HuH-7 (cell line): ENCODE measurements at places on chromosomes 6 and 20.

DNA sequence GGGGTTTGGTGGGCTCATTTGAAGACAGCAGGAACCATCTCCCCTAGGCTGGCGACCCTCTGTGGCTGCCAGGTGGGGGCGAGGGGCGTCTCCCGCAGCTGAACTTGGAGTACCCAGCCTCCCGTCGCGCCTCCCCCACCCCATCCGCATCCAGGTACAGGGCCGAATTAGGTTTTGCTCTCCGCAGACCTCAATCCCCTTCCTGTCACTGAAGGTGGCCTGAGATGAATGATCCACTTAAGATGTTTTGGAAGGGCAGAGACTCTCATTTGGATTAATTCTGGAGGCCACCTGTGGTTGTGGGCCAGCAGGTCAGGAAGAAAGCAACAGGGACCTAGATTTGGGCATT, 493 bp downstream of the CD83 start:
- DNase-seq = no peak

DNA sequence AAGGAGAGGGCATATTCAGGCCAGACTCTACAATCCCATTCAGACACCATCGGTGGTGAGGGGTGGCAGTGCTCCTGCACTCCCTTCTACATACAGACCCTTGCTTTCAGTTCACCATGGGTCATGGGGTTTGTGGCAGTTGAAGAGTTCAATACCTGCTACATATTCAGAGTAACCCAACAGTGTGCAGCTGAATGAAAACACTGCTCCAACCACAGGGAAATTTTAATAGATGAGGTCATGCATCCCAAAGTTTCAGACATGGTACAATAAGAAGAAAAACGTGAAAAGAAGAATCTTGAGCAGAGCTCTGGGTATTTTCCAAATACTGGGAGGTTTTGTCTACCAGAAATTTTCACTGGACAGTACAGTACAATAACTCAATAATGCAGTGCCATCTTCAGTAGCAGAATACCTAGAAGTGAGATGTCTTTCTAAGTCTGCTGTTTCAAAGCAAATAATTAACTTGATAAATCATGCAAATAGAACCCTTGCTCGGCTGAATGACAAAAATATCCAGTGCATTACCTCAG, 162.1 kb downstream of the PTPRK start:
- no peak for DNase-seq

DNA sequence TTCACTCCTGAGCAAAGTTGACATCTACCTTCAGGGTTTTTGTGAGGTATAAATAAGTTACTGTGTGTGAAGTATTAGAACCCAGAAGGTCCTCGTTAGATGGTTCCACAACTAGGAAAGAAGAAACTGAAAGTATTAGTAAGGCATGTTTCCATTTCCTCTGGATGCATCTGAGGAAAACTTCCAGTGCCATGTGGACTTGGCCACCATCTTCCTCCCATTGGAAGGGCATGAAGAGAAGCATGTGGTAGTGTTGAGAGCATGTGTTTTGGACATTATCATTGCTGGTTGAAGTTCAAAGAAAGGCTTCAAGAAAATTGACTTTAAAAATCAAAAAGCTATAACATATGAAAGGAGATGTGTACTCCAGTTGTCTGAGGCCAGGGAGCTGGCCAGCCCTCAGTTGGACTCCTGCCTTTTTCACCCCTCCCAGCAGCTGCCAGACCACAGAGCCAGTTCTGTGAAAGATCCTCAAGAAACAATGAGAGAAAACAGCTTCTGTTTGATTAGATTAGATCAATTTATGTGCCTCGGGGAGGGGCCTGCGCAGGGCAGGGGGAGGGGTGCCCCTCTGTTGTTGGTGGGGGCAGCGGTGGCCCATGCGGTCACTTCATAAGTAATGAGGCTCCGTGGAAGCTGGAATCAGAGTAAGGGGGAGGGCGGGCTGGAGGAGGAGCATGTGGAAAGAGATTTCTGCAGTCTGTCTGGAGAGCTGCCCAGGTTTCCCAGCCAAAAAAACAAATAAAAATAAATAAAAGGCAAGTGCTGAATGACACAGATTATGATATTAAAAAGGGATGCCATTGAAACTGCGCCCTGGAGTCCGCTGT, 154.0 kb downstream of the JARID2 start:
- no peak for DNase-seq

- no peak for DNase-seq
Measured at GRCh38 chr20:39474879-39475278, 512.7 kb downstream of the DHX35 start.

GRCh38 chr6:65072500-65072899, 634.5 kb downstream of the EYS start:
- no peak for DNase-seq

DNA sequence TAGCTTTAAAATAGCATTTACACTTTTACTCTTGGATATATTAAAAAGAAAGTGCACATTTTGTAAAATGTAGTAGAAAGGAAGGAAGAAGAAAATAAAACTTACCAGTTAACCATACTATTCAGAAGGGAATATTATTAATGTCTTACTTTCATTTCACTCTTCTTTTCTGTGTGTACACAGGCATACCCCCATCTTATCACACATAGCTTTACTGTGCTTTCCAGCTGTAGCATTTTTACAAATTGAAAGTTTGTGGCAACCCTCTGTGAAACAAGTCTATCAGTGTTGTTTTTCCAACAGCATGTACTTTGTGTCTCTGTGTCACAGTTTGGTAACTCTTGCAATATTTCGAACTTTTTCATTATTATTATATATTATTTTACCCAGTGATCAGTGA, 314.5 kb downstream of the UTRN start:
- DNase-seq = no peak

- DNase-seq = no peak
Measured at GRCh38 chr6:6622501-6622900, 34.0 kb downstream of the LY86 start.

GRCh38 chr6:25449774-25450173, 170.6 kb downstream of the CARMIL1 start:
- no peak for DNase-seq

GRCh38 chr6:119349361-119350201, at the start of gene MAN1A1:
Gene MAN1A1 (minus strand): TSS chr6:119349761. CDS start chr6:119349065, 696 bp downstream.
- peak; percentile 98 for DNase-seq

DNA sequence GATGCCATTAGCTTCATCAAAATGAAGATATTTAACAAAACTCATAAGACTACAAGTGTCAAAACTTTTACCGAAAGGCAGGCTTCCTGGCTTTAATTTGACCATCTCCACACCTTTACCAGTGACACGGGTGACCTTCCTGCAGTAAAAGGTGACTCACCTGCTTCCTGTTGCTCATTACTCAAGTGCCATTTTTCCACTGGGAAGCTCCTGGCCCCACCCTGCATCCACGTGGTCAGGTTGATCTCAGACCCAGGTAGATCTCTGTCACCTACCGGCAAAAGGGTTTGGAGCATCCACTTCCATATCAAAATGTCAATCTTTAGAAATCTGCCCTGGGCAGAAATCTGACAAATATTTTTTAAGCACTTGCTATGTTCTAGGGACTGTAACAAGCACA, 31.9 kb upstream of the CDH4 start:
- DNase-seq = no peak

DNA sequence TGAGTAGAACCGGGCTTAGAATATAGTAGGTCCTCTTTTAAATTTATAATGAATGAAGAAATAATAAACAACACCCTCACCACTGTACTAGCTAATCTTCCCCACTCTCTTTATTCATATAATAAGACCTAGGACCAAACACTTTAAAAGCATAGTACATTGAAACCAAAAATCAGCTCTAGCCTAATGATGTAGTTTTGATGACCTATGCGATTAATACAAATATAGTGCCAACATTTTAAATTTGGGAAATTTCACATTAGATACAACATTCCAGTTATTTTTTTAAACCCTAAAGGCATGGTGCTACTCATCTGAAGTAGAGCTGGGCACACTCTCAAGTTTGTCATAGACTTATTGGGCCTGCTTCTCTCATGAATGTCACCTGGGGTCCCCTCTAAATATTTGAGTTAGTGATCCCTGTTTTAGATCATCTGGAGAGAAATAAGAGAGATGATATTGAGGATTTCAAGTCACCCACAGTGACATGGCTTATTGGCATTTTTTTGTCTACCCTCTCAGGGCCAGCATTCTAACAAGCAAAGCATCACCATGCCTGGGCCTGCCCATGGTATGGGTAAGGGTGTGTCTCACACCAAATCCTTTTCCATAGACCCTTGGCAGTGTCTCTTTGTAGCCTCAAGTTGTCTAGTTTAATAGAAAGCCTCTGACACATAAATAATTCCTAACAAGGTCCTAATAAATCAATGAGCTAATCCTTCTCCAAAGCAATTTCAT, 319.8 kb downstream of the HIVEP2 start:
- DNase-seq = no peak

GRCh38 chr6:53796451-53796780, 1.6 kb downstream of the LRRC1 start:
- DNase-seq = no peak

DNA sequence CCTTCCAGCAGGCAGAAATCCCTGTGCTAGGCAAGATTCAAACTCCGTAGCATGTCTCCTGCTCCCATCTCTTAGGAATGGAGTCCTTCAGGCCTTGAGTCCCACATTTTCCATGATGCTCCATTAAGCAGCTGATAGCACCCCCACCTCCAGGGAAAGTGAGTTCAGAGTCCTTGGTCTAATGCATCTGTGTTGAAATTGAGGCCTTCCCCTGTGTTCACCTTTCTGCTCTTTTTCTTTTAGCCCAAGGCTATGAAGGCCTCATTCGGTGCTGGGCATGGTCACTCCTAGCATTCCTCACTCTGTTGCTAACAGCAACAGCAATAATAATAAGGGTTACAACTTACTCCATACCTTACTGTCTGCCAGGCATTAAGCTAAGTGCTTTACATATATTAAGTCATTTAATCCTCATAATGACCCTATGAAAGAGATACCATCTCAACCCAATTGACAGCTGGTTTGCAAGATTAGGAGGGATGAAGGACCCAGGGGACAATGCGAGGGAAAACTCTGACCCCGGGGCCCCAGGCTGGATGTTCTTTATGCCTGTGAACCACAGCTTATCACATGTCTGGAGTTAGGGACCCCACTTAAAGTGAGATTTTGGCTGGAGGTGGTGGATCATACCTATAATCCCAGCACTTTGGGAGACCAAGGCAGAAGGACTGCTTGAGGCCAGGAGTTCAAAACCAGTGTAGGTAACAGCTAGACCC, 17.5 kb upstream of the PANK2 start:
- no peak for DNase-seq
